ENCODE measurements at places on chromosomes 7 and 10.

DNA sequence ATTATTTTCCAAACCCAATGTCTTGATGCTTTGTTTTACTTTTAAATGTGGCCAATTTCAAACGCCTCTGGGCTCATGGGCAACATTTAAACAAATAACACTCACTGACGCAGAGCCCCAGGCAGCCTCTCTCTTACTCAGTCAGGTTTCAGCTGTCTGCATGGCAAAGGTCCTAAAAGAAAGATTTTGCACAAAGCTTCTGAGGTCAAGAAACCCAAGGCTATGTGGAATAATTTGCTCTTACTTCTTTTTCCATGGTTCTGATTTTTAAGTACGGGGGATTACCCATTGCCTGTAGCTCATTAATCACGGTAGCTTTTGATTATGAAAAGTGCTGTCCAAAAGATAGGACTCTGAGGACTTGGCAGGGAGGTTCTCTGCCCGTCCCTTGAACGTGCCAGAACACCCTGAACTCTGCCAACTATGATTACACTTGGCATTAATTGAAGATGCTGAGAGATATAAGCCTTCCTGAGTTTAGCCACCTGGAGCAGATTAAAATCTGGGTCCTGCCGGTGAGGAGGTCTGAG is 14.1 kb upstream of the MSRB2 start:
- DNase-seq: no peak

DNA sequence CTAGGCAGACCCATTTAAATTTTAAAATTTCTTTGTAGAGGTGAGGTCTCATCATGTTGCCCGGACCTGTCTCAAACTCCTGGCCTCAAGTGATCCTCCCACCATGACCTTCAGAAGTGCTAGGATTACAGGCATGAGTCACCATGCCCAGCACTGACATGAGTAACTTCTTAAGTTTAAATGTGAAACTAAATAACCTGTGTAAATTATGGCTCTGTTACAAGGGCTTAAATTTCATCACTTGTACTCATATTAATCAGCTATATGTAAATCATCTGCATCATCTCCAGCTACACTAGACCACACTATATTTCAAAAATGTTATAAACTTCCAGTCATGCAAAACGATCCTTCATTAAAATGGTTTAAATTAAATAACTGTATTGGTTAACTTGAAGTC is 56.1 kb downstream of the ATAD1 start:
- DNase-seq: no peak

GRCh38 chr7:92421676-92422435 is 25.4 kb upstream of the GATAD1 start:
- DNase-seq: peak; percentile 58

DNA sequence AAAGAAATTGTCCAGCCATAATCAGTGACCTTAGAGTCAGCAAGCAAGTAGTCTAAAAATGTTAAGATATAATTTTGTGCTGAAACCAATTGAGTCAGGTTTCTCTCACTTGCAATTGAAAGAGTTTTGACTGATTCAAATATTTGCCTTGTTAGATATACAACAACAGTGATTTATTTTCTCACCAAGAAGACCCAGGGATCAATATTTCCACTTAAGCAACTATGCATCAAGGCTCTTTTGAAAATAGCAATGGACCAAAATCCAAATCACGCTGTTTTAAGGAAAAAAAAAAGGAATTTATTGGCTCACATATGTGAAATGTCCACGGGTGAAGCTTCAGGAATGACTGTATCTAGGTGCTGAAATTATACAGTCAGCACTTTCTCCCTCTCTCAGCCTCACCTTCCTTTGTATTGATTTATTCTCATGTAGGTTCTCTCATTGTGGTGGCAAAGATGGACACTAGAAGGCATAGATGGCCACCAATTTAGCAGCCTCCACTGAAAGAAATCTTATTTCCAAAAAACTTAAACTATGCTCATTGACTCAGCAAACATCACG is 9.7 kb upstream of the FKBP9 start:
- no peak for DNase-seq

DNA sequence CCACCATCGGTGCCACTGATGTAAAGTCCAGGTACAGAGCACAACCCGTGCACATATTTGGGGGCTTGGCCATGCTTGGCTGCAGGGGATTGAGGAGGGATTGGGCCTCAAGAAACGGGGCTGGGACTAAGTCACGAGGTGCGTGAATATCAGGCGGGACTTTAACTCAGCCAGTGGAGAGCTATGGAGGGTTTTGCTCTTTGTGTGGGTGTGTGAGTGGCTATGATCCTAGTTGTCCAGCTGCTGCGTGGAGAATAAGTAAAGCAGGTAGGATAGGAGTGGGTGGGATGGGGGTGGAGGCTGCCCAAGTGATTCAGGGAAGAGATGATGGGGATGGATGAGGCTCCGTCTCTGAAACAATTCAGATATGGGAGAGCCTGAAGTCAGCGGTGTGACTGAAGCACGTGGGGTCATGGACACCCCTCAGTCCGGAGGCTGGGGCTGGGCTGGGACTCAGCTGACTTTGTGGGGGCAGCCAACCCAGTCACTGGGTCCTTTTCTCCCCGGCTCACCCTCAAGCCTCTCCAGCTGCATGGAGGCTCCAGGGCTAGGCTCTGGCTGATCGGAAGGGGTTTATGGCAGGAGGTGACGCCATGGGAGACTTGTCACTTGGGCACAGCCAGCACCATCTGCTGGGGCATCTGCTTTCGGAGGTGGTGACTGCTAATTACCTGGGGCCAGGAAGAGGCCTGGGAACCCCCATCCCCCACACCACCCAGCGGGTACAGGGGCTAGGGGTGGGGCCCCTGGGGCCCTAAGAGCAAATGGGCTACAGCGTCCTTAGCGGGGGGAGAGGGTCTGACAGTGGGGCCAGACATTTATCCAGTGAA is 1.7 kb upstream of the LFNG start:
- DNase-seq: peak; percentile 85

GRCh38 chr7:78151229-78151628 is 352.7 kb downstream of the PHTF2 start:
- DNase-seq: no peak

GRCh38 chr10:71396711-71397295 is at the start of gene CDH23:
CDH23 (plus strand) TSS chr10:71396920; CDS start chr10:71439832, 42,912 bp downstream.
- DNase-seq: peak; percentile 68

DNA sequence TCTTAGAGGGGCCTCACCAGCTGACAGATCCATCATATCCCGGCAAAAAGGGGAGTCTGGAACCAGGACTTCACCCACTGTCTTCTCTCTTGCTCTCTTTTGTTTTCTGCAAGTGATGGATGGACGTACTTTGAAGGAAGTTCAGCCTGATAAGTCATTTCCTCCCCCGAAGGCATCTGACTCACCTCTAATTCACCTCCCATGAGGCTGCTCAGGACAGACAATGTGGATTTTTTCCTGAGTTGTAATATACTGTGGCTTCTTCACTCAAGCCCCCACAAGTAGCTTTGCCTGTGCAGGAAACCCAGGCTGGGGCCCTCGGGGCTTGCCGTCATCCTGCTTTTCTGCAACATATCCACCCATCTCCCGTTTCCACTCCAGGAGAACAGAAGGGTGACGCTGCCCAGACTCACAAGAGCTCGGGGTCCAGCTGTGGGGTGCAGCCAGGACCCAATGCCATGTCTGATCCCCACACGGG is 70.4 kb downstream of the ASB13 start:
- DNase-seq: no peak

GRCh38 chr7:8833355-8833754 is 399.9 kb downstream of the NXPH1 start:
- no peak for DNase-seq

- no peak for DNase-seq
These were observed 22.5 kb downstream of the IL2RA start for GRCh38 chr10:6039711-6040110.

GRCh38 chr7:141390339-141390738 is 160.9 kb upstream of the AGK start:
- DNase-seq: no peak

DNA sequence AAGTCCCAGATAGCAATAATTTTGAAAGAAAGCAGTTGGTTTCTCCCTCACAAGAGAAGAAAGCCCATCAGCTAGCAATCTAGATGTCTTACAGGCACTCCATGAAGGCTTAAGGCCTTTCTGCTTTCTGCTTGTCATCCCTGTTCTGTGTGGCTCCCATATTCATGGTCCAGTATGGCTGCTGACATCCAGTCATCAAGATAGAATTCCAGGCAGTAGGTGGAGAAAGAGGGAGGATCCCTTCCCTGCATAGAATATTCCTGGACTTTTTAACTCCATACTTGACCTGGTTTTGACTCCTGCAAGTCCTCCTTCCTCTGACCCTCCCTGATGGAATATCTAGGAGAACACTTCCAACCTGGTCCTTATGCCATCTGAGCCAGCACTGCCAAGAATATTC is 389.9 kb upstream of the AKR1E2 start:
- DNase-seq: no peak
